Activated T-helper 17 cell treated with anti-CD3 and anti-CD28 coated beads, Interleukin-2, amount 50 U/mL, for 72 hours (primary cell): ENCODE measurements at places on chromosomes 3 and 15. TPM values are rescaled to one million over a fixed set of nuclear protein-coding genes. Genes with fewer than 3 reads are reported as not detected.

Gene SAMD7
- not detected for total RNA-seq

Gene UNC13C
- not detected for total RNA-seq

Gene AP3B2
- 0.41 TPM for total RNA-seq

GRCh38 chr3:30302027-30302426 is 304.4 kb upstream of the TGFBR2 start:
- peak; percentile 95 for ATAC-seq

DNA sequence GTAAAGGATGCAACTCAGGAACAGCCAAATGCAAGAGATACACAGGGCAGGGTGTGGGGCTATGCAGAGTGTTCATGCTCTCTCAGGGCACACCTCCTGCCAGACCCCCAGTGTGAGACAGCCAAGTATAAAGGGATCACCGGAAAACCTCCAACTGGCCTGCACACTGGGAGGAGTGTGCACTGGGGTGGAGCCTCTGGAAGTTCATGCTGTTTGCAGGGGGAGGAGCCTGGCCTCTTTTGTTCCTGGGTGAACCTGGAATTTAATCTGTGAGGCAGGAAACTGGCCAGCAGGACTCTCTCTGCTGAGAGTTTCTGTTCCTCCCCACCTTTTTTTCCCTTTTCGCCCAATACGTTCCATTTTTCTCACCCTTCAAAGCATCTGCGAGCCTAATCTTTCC is 204.1 kb downstream of the WNT5A start:
- ATAC-seq = no peak

Gene UROC1
- total RNA-seq = not detected

DNA sequence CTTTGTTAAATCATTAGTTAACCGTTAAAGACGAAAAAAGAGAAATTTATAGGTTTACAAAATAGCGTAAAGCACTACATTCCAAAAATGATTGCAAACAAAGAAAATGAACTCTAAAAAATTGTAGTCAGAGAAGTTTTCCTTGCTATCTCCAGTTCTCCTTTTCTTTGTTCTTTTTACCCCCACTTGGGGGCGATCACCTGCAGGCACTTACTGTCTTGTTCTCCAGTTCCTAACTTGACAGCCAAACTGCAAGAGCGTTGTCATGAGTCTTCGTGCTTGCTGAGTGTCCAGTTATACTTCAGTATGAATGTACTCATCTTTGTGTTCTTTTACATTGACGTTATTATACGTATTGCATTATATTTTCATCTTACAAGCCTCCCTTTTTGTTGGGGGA is 54.5 kb downstream of the CHD2 start:
- ATAC-seq = no peak

Gene FEZF2
- total RNA-seq = not detected

Gene SLC9C1
- not detected for total RNA-seq

- no peak for ATAC-seq
Measured at GRCh38 chr3:46138581-46138980, 69.5 kb downstream of the CCR1 start.

DNA sequence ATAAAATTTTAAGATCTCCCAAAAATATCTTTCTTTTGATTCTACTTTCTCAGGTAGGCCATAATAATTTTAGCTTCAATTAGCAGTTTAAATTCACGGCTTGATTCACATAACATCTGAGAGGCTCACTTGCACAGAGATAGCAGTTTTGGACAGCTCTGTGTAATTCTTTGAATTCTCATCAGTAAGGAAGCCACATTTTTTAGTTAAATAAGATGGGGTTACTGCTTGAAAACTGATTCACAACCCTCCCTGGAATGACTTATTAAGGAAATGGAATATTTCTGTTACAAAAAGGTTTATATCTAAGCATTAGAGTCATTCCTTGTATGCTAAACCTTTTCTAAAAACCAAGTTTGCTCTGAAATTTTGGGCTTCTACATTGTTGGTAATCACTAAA is 212.7 kb downstream of the ALCAM start:
- no peak for ATAC-seq

Gene CAMK2N2
- total RNA-seq = 0.64 TPM

DNA sequence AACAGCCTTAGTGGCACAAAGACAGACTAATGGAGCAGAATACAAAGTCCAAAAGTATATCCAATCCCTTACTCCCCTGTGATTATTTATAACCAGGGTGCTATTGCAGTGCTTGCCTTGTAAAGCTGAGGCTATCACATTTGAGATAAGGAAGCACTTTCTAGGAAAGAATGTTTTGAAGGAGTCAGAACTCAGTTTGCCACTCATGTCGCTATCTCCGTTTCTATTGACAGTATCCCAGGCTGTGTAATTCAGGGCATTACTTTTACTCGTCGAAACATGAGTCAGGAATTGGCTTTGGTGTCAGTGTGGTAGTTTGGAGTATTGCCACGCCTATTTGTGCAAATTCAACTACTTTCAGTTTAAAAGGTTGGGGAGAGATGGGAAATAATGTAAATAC is 78.4 kb downstream of the FBXL2 start:
- no peak for ATAC-seq

DNA sequence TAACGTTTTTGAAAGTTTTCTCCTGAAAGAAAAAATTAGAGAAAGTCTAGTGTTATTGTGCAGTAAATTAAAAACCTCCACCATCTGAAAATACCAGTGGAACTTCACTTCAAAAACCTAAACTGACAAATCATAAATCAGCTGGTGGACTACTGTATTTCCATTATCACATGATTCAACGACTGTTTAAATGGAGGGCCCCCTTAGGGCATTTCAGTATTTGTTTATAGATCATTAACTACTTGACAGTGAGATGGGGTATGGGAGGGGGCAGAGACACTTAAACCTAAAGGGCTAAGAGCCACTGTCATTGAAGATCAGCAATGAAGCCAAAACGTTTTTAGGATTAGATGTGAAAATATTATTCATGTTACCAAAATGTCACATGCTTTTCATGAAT is 8.8 kb upstream of the C15orf61 start:
- ATAC-seq = no peak

GRCh38 chr3:166446986-166447385 is 609.8 kb upstream of the BCHE start:
- ATAC-seq = no peak

DNA sequence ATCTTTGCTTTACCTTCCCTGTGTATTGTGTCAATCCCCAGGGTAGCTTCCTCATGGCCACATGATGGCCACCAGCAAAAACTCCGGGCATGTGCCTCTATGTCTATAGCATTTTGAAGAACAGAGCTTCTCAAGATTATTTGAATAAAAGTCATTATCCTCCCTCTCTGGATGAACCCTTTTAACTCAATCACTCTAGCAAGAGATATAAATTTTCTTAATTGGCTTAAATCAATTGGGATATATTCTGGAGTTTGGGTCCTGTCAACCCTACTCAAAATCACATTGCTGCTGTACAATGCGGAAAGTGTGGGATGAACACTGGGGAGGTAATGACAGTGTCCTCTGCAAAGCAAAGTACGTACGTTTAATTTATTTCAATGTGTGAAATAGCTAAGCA is 370.6 kb upstream of the LRRC3B start:
- no peak for ATAC-seq

Gene RHCG
- total RNA-seq = not detected

- ATAC-seq = peak; percentile 5
Measured at GRCh38 chr3:138434875-138435772, 708 bp downstream of the ESYT3 start.

- ATAC-seq = no peak
Measured at GRCh38 chr15:99402014-99402729, 150.9 kb downstream of the LRRC28 start.

- no peak for ATAC-seq
Measured at GRCh38 chr3:44065311-44066094, 176.2 kb upstream of the TOPAZ1 start.

GRCh38 chr3:36524560-36524959 is 144.3 kb downstream of the STAC start:
- no peak for ATAC-seq

- no peak for ATAC-seq
Measured at GRCh38 chr3:148269816-148270215, 427.9 kb upstream of the AGTR1 start.

- ATAC-seq = no peak
Measured at GRCh38 chr3:168161696-168162095, 66.0 kb upstream of the GOLIM4 start.

DNA sequence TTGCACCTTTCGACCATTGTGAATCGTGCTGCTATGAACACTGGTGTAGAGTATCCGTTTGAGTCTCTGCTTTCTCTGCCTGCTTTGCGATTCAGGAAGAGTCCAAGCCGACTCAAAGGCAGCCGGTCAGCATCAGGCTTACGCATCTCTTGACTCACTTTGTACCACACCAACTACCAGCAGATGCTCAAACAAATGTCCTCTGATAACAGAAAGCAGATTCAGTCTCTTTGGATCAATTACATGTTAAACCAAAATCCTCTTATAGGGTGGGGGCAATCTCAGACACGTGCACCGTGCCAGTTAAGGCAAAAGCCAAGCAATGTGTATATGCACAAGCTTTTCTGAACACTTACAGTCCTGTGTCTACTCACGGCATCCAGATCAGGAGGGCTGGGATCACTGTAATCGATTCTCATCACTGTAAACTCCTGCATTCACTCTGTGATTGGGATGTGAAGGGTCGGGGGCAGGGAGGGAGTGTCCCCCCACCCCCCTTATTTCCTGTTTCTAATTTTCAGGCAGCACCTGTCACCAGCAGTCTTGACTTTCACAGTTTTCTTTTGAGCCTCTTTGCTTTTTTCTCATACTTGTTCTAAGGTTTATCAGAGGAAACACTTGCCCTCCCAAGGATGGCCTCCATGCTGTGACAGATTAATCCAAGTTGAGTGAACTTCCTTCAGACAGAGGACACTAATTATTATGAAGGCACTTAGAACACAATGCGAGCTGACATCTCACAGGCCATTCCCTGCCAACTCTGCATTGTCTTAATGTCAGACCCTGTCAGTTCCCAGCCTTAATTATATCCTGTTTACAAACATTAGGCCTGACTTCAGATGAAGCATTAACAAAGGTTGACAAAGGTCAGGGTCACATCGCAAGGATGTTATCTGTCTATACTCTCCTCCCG is 153.5 kb downstream of the MECOM start:
- peak; percentile 74 for ATAC-seq

- no peak for ATAC-seq
Measured at GRCh38 chr15:64249406-64249805, 86.6 kb upstream of the PPIB start.

- ATAC-seq = peak; percentile 78
Measured at GRCh38 chr15:29050870-29051269, 165.1 kb downstream of the APBA2 start.

DNA sequence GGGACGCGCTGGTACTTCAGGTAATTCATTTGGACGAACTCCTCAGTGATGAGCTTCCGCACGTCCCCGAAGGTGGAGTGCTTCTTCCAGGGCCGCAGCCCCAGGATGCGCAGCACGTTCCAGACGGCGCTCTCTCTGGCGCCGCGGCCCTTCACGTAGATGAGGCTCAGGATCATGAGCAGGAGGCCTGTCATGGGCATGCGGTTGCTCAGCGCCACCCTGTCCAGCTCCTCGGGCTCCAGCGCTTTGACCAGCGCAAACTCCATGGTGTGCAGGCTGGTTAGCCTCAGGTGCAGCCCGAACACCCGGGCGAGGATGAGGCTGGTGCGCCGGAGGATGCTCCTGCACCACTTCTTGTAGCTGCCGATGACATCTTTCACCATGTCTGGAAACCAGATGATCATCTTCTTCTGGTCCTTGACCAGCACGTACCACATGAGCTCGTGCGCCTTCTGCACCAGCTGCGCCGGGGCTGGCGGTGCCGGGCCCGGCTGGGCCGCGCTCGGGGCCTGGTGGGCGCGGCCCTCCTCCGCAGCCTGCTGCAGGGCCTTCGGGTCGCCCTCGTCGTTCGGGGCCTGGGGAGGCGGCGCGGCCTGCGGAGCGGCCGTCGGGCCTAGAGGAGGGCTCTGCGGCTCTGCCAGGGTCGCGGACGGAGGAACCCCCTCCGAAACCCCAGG is 501 bp downstream of the NDN start:
- no peak for ATAC-seq

DNA sequence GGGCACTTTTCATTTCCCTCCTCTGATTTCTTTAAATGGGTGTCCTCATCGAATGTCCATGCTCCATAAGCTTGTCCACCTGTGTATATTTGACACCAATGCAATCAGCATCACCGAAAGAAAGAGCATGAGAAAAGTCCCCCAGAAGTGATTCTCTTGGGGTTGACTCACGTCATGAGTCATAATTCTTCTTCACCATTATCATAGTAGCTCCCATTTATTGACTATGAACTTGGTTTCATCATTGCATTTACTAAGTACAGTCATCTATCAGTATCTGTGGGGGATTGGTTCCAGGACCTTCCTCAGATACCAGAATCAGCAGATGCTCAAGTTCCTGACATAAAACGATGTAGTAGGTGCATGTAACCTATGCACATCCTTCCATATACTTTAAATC is 372.5 kb upstream of the CFAP20DC start:
- peak; percentile 77 for ATAC-seq

DNA sequence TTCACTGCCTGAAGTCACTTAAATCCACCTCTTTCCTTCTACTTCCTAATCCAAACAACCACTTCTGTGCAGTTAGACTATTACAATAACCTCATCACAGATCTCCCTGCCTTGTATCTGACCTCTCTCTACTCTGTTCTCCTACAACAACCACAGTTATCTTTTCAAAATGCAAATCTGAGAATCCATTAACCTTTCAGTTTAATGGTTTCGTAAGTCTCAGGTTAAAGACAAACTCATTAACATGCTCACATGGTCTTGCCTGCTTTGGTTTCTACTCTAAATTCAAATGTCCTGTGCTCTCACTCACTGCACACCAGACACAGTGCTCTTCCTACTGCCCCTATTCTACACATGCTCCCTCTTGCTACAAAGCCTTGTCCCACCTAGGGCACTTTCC is 406.5 kb upstream of the THBS1 start:
- ATAC-seq = no peak

GRCh38 chr15:88331291-88331690 is 74.8 kb upstream of the NTRK3 start:
- peak; percentile 37 for ATAC-seq

GRCh38 chr3:171772427-171773056 is 37.7 kb downstream of the PLD1 start:
- no peak for ATAC-seq

DNA sequence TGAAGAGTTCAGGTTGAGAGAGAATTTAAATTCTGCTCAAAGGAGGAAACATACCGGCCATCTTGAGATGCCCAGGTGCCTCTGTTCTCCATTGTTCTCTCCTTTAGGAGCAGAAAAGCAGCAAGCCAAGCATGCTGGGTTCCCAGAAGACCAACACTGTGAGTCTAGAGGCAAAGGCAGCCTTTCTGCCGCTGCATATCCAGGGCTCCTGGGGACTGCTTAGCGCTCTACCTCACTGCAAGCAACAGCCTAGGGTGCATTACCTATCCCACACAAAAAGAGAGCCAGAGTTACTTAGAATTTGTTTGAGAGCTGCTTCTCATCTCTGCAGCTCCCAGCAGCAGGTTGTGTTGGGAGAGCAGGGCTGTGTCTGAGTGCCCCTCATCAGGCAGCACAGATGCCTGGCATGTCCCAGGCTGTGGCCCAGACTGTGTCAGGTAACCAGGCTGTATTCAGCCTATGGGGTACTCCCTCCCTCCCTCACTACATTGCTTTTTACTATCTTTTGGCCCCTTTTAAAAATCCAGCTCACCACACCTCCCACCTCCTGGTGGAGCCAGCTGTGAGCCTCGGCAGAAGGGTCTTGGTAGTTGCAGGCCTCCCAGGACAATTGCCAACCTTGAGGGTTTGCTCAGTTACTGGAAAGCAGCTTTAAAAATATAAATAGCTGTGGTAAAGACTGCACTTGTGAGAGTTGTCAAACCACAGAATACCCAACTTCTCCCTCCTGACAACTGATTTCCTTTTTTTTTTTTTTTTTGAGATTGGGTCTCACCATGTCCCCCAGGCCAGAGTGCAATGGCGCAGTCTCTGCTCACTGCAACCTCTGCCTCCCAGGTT is 30.2 kb downstream of the BCL2L10 start:
- ATAC-seq = no peak

GRCh38 chr3:133038089-133038730 is at the start of gene TMEM108:
Gene TMEM108, plus strand, starts transcription at chr3:133038391.
- peak; percentile 65 for ATAC-seq
